Activated CD4-positive, alpha-beta memory T cell treated with anti-CD3 and anti-CD28 coated beads for 36 hours (primary cell): ENCODE measurements at places on chromosomes 11 and 22. TPM values are rescaled to one million over a fixed set of nuclear protein-coding genes. Genes with fewer than 3 reads are reported as not detected.
A peak's percentile ranks its signal among the peaks of the same experiment; 100 is the strongest.

- DNase-seq: no peak
These were observed 1.4 kb downstream of the KDELR3 start for GRCh38 chr22:38469306-38469781.

GRCh38 chr11:63517156-63517555 is 11.3 kb downstream of the LGALS12 start:
- no peak for DNase-seq

DNA sequence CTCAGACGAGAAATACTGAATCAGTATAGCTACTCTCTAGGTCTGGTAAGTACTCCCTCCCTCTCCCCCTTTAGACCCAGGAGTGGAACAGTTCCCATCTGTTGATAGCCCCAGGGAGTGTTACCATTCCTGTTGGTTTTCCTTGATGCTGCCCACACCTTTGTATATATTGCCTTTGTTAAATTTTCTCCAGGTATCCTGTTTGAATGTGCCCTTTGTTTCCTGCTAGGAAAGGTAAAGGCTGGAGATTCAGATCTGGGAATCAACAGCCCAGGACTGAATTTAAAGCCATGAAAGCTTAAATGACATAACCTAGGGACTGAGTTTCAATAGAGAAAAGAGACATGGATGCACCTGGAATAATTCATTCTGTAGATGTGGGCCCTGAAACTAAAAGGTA is 68.3 kb downstream of the CCDC83 start:
- no peak for DNase-seq

DNA sequence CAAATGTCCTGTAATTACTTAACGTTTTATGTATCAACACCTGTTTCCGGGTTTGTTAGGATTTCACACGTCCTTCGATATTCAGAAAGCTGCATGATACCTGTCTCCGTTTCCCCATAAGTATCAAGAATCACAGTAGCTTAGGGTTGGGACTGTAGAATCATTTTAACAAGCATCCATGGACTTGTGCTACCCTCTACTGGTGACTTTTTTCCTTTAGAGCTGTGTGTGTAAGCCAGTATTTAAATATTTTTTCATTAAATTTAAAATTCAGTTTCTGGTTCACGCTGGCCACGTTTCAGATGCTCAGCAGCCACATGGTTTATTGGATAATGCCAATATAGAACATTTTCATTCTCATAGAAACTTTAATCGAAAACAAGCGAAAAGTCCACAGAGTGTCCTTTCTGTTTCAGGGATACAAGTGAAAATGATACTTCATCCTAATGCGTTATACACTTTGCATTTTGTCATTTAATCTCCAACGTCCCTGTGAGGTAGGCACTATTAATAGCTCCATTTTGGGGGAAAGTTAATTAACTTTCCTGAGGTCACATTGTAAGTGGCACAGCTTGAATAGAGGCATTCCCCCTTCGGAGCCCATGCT is 61.5 kb upstream of the SLC25A18 start:
- no peak for DNase-seq

DNA sequence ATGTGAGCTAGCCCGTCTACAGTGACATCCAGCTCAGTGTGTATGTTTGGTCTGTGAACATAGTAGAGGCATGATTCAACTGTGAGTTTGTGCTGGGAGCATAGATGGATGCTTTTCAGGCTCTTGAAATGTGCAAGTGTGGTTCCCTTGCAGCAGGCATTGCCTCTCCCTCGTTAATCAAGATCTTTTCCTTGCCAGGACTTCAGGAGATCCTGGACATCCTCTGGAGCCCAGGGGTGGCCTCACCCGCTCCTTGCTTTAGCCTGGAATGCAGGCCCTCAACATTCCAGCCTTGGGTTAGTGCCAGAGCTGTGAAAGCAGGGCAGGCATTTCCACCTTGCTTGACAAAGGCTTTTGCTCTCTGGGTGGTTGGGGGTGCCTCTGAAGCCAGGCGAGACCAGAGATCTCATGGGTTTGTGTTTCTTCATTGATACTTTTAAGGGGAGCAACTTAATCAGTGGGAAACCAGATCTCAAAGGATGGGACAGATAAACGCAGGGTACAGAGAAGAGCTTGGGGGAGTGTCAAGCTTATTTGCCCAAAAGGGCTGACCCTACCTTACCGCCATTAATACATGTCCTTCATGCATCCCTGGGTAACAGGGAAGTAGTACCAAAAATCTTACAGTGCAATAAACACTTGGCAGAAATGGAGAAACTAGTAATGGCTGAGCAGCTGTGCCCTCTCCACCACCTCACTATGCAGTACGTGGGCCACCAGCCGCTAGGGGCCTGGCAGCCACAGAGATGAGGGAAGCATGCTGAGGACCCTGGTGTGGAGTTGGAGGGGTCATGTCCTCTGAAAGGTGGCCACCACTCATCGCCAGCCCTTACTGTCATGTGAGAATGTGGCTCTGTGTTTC is 72.1 kb downstream of the PTPRJ start:
- DNase-seq: no peak

- peak; percentile 23 for DNase-seq
These were observed 636 bp downstream of the KCNQ1OT1 start for GRCh38 chr11:2699185-2699530.

DNA sequence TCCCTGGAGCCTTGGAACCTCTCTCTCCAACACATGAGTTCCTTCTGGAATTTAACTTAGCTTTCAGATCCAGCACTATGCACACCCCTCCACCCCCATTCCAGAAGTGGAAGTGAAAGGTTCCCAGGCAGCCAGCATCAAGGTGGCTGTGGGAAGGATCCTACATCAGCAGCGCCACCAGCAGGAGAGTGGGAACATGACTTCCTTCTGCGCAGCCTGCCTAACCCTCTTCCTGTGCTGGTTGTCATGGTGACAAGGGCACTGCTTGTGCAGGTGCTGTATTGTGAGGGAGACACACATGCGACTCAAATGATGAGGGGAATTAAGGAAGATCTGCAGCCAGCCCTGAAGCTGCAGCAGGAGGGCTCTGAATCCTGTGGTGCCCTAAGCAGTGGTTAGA is 904.5 kb upstream of the API5 start:
- DNase-seq: no peak

DNA sequence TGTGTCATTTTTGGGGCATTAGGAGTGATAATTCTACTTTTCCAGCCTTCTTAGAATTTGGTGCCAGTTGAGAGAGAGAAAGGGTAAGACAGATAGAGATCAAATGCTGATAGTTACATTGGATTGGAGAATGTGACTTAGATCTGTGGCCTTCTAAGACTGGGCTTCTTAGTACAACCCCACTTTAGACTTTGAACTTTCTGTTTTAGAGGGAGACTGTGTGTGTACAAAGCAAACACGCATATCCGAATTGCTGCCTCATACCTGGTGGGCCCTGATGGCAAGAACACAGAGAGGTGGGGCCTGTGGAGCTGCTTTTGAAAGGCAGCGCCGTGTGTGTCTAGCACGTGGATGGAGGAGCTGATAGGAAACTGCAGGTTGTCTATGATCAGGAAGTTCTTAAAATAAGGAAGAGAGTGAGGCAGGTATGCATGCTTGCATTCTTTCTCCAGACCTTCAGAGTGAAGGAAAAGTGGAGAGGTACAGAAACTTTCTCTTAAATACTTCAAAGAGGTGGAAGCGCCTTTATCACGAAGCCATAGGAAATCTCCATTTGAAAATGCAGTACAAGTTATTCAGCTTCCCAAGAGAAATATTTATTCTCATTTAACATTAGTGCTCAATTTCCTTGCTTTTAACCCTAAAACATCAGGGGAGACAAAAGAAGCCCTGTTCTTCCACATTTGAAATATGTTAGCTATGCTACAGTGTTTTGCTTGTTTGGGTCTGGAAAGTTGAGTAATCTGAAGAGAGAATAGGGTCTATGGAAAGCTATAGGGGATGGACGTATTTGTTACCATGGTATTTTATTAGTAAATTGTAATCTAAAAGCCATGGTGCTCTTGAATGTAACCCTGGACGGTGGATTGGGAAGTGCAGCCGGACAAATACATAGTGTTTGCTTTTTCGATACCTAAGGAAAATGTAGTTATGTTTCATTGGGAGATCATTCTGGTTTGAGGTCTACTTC is 13.7 kb downstream of the PDHX start:
- DNase-seq: no peak

MYOD1 gene
- not detected for total RNA-seq

DNA sequence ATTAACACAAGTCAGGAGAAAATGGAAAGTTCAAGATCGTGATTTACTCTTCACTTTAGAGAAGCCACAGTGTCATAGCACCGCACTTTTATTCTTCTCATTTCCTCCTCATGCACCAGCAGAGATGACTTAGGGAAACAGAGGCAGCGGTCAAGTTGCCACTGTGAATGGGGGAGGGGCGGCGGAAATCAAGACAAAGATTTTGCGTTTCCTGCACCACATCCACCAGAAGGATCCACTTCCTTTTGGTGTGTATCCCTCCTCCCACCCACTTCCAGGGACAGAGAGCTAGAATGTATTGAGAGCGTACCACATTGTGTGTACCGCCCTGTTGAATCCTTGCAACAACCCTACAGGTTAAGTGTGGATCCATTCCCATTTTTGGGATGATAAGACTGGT is 21.8 kb downstream of the TSPAN18 start:
- no peak for DNase-seq

NRGN gene
- 17.0 TPM for total RNA-seq

INSC gene
- total RNA-seq: 0.34 TPM

HIRA gene
- 30.6 TPM for total RNA-seq

DNA sequence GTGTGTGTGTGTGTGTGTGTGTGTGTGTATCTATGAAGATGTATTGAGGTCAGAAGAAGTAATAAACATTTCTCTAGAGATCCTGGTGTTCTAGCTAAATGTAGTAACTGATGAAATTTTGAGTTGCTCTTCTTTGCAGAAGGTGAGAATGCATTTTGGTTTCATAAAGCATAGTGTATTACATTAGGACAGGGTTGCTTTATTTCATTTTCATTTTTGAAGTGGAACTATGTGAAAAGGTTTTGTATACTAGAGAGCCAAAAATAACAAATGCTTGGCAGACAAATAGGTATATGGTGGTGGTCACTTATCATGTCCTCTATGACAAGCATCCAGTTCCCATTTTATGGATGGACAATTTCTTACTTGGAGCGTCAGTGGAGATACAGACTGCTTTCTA is 99.0 kb downstream of the CASP12 start:
- no peak for DNase-seq
